Panc1 (cell line): ENCODE measurements at places on chromosomes 7 and 10. TPM values are rescaled to one million over a fixed set of nuclear protein-coding genes. Genes with fewer than 3 reads are reported as not detected.

- DNase-seq = no peak
Observed at GRCh38 chr10:43383204-43383971, 12.0 kb downstream of the FXYD4 start.

DNA sequence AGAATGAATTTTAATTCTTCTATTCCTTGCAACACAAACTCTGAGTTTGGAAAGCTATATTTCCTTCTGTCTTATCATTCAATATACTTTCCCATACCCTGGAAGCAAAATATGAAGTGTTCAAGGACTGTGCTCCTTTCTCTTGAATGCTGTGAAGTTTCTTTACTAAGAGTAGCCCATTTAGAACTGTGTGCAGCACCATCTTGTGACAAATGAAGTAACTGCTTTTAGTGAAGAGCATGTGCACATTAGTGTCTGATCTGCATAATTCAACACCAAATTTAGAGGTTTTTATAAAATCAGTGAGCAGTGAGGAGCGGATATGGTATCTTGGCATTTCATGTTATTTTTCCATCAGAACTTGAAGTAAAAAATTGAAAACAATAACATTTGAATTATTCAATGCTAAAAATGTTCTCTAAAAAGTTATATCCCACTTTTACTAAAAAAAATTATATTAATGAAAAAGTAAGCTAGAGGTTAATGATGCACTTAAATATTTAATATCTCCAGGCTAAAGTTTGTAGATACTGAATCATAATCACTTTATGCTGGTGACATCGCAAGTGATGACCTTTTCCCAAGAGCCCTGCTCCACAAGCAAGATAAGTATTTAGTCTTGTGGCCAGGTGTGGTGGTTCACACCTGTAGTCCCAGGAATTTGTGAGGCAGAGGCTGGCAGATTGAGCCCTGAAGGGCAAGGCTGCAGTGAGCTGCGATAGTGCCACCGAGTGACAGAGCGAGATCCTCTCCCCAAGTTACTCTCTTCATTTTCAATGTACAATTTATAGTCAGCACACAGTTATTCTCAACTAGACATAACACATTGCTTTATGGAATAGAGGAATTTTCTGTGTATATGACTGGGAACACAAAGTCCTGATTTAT is 108.8 kb upstream of the PCLO start:
- peak; percentile 17 for DNase-seq

DNA sequence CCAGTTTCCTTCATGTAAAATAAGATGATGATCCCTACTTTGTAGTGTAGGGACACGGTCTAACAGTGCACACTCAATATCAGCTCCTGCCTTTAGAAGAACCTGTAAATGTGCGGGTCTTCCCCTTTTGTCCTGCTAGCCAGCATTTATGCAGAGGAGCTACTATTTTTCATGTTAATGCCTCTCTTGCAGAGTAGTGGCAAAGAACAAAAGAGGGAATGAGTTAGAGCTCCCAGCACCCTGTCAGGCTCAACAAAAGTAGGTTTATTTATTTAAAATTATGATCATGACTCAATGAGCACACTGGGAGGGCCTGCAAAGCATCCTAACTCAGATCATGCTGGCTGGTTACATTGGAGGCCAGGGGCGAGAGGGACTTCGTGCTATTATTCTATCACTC is 414.5 kb upstream of the COBL start:
- DNase-seq = no peak

- DNase-seq = no peak
Observed at GRCh38 chr10:17365402-17365801, 89.0 kb downstream of the ST8SIA6 start.

Gene AS3MT
- 4.0 TPM for total RNA-seq

- no peak for DNase-seq
Observed at GRCh38 chr7:29562307-29562706, 1.3 kb upstream of the PRR15 start.

DNA sequence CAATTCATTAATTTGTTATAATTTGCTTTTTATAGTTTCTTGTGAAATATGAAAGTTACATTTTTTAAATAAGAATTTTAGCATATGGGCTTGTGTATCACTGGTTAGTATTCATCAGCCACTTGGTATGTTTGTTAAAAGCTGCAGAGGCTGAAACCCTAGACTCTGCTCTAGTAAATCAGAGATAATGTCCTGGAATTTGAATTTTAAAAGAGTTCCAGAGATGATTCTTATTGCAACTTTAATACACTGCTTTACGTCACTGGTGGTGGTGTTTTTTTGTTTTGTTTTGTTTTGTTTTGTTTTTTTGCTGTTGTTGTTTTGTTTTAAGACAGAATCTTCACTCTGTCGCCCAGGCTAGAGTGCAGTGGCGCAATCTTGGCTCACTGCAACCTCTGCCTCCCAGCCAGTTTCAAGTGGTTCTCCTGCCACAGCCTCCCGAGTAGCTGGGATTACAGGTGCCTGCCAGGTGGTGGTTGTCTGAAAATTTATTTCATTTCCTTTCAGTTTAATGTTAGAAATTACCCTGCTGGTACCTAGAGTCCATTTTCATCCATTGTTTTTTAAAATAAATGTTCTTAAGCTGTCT is 43.8 kb downstream of the PTPN12 start:
- DNase-seq = no peak

DNA sequence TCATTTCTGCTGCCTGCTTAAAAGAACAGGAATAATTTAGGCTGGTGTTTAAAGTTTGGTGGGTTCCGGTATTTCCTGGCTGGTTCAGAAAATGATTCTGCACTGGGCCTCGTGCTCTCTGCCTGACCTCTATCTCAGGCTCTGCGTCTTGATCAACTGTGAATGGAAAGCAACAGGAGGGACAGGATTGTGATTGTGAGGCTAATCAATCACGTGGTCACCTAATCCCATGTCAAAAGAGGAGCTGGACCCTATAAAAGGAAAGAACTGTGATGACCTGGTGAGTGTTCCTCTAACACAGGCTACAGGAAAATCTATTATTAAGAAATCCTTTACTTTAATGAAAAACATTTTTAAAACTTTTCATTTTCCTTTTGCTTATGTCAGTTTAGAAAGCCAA is at the start of gene DHX32:
Gene DHX32, minus strand, starts transcription at position 101 of the 400 bp plus-strand sequence. CDS start 468 bp downstream, outside the sequence.
- no peak for DNase-seq

DNA sequence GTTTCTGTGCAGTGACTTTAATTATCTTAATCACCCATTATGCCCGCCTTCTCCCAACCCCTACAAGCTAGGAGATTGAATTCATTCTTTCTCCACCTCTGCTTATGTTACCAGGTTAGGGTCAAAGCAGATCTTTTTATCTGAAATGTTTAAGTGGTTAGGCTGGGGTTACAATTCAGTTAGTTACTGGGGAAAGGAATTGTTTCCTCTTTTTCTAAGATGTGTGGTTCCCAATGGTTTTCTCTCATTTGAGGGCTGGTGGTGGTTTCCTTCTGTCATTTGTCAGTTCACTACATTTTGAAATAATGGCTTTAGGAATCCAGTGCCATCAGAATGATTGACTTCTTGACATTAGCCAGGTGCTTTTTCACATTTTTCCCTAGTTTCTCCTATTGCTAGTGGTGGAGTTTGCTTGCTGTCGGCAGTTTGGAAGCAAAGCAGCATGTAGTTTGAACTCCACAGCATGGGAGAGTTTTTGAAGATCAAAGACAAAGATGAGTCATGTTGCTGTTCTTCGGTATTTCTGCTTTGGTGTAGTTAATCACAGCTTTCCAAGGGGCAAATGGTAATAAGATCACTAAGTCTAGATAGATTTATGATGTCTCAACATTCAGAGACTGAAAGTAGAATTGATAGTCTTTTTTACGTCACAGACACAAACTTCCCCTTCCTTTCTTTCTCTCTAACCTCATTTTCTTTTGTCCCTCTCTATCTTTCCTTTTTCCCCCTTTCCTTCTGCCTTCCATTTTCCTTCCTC is 168.2 kb downstream of the SND1 start:
- DNase-seq = no peak

Gene ZNF853
- 1.4 TPM for total RNA-seq

Gene CYP2C19
- total RNA-seq = 0.15 TPM

DNA sequence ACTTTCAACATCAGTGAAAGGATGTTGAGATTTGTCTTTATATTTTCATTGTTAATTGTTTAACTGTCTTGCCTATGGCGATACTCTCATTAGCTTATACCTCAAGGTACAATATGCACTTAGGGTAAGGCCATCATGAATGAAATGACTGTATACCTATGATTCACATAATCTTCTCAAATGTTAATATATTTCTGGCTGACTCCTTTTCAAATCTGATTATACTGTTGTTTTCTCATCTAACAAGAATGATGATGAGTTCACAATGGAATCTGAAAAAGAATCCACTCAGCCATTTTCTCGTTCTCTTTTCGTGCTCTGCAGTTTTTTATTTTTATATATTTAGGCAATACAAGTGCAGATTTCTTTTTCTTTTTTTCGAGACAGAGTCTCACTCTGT is 159.1 kb downstream of the ARHGAP12 start:
- DNase-seq = no peak

Gene ARHGEF35
- total RNA-seq = 12.0 TPM

DNA sequence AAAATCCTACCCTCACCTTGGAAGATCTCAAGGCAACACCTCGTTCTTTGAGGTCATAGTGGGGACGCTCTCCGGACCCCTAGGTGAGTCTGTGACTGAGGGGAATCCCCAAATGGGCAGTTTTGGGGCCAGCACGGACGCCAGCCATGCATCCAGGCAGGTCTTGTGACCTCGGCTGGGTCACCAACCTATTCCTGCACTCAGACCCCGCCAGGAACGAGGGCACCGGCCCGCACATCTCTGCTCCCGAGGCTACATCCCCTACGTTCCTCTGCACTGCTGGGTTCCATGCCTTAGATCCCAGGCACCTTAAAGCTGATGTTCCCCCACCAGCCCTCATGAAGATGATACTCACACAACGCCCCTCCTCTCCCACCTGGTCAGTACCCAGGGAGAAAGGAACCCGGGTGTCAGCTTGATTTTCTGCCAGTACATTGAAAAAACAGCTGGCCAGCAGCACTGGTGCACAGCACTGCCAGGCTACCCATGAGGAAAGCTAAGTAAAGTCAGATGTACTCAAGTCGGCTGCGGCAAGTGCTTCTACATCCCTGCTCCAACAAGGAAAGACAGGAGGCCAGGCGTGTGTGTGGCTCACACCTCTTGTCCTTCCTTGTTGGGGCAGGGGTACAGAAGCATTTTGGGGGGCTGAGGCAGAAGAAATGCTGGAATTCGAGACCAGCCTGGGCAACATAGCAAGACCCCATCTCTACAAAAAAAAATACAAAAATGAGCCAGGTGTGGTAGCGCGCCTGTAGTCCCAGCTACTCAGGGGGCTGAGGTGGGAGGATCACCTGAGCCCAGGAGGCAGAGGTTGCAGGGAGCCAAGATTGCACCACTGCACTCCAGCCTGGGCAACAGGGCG is 48.1 kb downstream of the DIP2C start:
- no peak for DNase-seq

- no peak for DNase-seq
Observed at GRCh38 chr10:7585228-7585627, 81.5 kb downstream of the ITIH5 start.

DNA sequence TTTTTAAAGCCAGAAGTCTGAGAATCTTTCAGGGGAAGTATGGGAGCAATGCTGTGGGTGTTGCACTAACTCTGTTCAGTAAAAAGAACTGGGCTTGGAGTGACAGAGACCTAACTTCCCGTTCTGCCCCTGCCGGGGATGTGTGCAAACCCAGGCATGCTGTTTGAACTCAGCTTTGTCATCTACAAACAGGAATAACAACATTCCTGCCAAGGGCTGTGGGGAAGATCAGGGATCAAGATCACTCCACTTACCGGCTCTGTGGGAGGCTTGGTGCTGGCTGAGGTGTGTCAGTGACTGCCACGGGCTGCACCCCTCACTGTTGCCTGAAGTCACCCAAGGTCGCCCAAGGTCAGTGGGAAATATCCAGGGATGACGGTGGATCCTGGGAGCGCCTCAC is 23.1 kb upstream of the DRGX start:
- no peak for DNase-seq

GRCh38 chr7:151046603-151047573 is 1.4 kb upstream of the ASIC3 start:
- DNase-seq = no peak

- no peak for DNase-seq
Observed at GRCh38 chr10:91077549-91078071, 142.9 kb upstream of the PCGF5 start.

Gene IDE
- 79.0 TPM for total RNA-seq
